ENCODE measurements at places on chromosomes 2 and 18.

DNA sequence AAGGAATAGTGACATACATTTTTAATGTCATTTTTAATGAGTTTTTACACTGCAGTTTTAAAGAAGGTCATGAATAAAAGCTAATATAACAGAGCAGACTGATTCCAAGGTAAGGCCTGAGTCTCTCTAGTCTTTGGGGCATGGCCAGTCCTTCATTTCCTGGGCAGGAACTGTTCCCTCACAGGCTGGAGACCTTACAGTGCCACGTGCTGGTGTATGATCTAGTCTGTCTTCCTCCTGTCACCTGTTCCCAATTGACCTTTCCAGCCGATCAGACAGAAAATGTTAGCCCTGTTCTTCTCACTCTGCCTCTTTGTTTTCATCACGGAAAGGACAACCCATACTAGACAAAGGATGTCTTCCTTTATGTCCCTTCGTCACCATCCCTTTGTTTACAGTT is 33.6 kb downstream of the ZCCHC2 start:
- no peak for DNase-seq

- DNase-seq: no peak
Observed at GRCh38 chr2:102927854-102928267, 166.0 kb downstream of the TMEM182 start.

DNA sequence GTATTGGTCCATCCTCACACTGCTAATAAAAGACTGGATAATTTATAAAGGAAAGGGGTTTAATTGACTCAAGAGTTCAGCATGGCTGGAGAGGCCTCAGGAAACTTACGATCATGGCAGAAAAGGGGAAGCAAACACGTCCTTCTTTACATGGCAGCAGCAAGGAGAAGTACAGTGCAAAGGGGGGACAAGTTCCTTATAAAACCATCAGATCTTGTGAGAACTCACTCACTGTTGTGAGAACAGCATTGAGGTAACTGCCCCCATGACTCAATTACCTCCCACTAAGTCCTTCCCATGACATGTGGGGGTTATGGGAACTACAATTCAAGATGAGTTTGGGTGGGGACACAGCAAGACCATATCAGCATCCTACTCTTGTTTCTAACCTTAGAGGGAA is 37.0 kb downstream of the SP100 start:
- no peak for DNase-seq

- DNase-seq: no peak
Observed at GRCh38 chr2:81937944-81938343, 1633.4 kb upstream of the LRRTM1 start.

GRCh38 chr18:77069482-77069881 is 63.1 kb downstream of the MBP start:
- no peak for DNase-seq

DNA sequence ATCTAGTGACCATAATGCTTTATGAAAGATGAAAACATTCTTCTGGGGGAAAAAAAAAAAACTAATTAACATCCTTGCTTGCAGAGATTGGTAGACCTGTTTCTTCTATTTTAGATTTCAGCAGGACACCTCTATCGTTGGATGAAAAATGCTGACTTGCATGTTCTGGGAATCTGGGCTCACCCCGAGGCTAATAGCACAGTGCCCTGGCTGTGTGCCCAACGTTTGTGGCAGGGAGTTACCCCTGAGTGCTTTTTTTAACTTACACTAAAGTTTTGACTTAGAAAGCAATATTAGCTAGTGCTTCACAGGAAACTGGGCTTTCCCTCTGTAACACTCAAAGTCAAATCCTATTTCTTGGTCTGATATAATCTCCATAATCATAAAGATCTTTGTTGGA is 233.2 kb downstream of the SLC8A1 start:
- peak; percentile 69 for DNase-seq

DNA sequence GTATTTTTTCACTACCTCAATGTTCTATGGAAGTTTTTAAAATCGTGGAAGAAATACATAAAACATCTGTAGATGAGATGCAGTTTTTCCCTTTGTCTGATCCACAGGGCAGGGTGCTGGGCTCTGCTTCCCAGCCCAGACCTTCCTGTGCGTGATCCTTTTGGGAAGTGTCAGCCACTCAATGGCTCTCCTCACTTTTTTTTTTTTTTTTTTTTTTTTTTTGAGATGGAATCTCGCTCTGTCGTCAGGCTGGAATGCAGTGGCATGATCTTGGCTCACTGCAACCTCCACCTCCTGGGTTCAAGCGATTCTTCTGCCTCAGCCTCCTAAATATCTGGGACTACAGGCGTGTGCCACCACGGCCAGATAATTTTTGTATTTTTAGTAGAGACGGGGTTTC is 32.8 kb downstream of the SOWAHC start:
- DNase-seq: no peak

DNA sequence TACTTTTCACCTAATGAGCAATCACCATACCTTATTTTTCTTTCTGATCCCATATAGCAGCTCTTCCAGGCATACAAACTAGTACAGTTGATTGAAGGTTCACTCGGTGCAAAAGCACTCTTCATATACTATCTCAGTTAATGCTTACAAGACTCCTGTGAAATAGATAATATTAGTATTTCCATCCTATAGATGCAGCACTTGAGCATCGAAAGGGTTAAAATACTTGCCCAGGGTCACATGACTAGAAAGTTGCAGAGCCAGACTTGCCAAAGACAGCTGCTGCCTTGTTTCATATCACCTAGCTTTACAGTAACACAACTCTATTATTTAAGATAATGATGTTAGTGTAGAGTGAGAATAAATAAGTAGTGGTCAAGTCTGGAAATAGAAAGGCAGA is 466.0 kb upstream of the TNP1 start:
- peak; percentile 26 for DNase-seq

- DNase-seq: no peak
Observed at GRCh38 chr18:44409515-44409914, 271.2 kb upstream of the SETBP1 start.

DNA sequence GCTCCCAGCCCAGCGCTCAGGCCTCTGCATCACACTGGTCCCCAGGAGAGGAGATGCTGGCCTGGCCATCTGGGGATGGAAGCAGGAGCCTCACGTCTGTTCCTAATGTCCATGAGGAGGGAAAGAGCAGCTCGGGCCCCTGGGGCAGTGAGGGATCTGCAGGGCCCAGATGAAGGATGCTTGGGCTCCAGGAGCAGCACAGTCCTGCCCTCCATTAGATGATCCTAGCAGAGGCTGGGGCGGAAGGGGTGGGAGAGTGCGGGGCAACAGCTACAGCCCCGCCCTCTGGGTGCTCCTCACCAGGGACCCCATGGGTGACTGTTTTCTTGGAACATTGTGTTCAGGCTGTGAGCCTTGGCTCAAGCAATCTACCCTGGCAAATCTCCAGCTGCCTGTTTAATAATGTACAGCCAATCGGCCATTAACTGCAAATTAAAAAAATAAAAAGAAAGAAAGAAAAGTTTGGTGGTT is 49.7 kb downstream of the TNS1 start:
- no peak for DNase-seq

DNA sequence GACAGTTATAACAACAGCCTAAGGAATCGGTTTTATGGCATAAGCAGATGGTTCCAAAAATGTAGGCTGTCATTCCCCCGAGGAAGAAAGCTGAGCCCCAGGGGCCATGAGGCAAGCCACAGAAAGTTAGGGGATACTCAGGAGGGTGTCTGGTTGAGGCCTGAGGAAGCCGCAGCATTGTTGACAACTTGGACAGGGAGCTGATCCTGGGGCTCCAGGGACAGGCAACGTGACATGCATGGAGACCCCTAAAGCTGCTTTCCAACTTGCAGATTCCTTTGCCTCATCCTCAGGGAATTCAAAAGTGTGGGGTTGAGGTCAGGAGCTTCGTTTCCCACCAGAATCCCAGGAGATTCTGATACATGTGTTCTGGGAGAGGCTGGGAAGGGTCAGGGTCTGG is 20.9 kb downstream of the CELF4 start:
- DNase-seq: no peak

- peak; percentile 19 for DNase-seq
Observed at GRCh38 chr2:31828891-31829290, 181.9 kb downstream of the MEMO1 start.

DNA sequence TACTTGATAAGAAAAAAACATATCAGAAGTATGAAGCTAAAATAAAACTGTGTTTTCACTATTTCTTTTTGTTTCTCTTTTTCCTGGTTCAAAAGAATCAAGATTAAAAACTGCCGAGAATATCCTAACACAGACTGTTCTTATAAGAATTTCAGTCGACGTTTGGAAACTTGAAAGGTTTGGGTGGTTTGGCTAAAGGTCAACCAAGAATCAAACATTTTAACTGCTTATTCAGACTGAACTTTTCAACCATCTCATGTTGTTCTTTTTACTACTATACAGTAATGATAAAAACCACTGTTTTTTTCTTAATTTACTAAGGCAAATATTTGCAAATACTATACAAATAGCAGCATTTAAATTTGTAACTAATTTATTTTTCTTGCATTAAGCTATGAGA is 308.5 kb upstream of the TFPI start:
- DNase-seq: no peak

- peak; percentile 20 for DNase-seq
Observed at GRCh38 chr2:73716543-73717250, 20.4 kb downstream of the TPRKB start.

- DNase-seq: peak; percentile 94
Observed at GRCh38 chr2:46874236-46874929, 41.2 kb downstream of the MCFD2 start.

DNA sequence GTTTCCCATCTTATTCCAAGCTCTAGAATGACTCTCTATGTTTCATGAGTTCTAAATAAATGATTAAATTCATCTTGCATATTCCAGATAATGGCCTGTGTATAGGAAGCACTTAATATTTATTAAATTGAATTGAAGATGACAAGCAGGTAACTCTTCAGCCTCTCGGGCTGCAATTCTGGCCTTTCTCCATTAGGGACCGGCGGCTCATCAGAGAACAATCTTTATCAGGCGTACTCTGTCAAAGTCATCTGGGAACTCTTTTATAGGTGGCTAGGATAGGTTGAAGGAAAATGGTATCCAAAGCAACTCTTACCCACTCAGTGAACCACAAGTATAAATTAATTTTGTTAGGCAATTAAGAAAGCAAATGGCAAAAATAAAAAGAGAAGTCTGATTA is 308.5 kb downstream of the NOL4 start:
- no peak for DNase-seq

- DNase-seq: no peak
Observed at GRCh38 chr2:233156001-233156400, 95.5 kb upstream of the ATG16L1 start.

DNA sequence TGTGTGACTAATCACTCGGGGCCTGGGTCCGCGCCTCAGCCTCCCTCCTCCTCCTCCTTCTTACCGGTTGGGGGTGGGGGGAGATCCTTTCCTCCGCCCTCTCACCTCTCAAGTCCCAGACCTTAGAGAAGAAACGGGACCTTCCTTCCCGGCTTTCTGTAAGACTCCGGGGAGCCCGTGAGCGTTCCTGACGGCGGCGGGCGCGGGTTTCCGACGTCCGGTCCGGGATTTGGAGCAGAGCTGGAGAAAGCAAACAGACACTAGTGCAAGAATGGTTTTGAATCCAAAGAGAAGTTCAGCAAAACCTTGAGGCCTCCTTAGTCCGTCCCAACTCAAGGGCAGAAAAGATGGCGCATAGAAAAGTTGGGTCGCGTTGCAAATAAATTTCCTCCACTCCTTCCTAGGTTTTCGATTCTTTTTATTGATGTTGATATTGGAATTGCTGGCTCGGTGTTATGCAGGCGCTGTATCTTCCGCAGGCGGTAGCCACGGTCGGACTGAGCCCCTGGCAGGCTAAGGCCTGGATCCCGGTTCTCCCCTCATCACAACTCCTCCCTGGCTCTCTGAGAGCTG is 2.0 kb downstream of the DLX1 start:
- no peak for DNase-seq

GRCh38 chr2:227324642-227324994 is 433 bp upstream of the MFF start:
- peak; percentile 31 for DNase-seq

DNA sequence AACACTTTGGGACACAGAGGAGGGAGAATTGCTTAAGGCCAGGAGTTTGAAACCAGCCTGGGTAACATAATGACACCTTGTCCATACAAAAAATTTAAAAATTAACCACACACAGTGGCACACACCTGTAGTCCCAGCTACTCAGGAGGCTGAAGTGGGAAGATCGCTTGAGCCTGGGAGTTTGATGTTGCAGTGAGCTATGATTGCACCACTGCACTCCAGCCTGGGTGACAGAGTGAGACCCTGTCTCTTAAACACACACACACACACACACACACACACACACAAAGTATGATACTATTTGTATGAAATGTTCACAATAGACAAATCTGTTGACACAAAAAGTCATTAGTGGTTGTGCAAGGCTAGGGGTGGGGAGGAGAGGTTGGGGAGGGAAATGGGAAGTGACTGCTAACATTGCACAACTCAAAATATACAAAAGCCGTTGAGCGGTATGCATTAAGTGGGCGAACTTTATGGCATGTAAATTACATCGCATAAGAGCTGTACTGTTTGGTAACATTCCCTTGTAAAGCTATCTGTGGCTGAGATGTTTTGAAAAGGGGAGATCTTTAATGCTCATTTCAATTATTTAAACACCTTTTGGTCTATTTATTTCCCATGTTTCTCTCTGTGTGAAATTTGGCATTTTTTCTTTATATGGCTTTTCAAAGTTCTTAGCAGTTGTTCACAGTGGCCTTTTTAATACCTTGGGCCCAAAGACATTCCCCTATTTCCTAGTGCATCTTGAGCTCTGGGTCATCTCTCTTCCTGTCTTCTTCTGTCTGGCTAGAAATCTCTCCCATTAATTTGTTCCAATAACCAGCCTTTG is 58.9 kb upstream of the ZNF516 start:
- no peak for DNase-seq

DNA sequence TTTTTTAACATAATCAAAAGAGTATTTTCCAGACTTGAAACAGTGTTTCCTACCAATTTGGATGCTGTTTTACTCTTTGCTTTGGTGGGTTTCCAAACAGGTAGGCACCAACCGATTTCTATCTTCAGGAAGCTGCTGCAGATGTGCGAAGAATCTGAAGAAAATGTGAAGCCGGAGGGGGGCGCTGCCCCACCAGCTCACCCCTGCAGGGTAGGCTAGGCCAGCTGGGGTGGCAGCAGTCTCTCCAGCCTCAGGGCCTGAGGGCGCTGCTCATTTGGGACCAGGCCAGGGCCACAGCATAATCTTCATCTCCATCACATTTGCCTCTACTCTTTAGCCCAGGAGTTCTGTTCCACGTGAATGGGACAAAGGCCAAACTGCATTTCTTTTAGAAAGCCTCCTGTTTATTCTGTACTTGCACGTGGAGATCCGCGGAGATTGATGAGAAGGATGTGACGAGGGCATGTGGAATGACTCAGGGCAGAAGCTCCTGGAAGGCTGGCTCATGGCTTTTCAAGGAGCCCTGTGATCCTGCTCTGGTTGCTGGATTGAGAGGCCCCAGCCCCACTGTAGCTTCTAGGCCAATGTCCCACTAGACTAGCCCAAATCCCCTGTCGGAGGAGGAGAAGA is 84.2 kb upstream of the FAM136A start:
- DNase-seq: no peak

- no peak for DNase-seq
Observed at GRCh38 chr2:19676770-19677169, 225.0 kb downstream of the TTC32 start.

- peak; percentile 23 for DNase-seq
Observed at GRCh38 chr2:144747571-144747970, 227.7 kb upstream of the ZEB2 start.

- no peak for DNase-seq
Observed at GRCh38 chr18:44937960-44938719, 257.5 kb downstream of the SETBP1 start.
